ENCODE measurements at places on chromosomes 16 and 17.
A peak's percentile ranks its signal among the peaks of the same experiment; 100 is the strongest.

DNA sequence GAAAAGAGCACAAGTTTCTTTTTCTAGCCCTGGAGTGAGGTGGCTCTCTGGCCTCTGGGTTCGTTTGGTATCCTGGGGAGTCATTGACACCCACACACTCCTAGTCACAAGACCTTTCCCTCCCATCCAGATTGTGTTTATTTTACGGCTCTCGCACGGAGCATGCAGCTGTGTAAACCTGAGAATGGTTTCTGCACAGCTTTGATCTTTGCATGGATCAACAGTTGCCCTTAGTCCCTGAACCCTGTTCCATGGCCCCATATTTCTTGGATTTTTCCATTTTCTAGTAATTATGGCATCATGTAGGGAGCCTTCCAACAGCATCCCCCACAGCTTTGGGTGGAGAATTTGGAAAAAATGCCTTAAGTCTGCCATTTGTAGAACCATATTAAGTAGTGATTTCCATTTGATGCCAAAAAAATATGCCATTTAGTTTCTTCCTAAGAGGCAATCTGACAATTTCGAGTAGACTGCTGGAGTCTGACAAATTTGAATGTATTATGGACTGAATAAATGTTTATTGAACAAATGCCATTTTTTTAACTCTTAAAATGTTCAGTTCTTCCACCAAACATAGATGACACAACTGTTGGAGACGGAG, 197.7 kb downstream of the WWOX start:
- no peak for DNase-seq

DNA sequence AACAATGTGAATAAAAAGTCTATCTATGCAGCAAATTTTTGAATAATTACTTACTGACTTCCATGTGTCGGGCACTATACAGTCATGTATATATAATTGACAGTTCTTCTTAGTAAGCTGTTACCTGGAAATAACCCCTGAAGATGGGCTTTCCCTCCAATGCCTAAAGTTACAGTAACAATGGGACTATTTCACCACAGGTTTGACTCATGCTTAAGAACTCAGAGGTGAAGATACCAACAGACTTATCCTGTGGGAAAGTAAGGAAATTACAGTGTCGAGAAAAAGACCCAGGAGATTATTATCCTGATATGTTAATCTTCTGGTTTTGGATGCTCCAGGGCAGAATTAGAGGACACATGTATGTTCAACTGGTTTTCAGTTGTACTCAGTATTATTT, 601.5 kb upstream of the SOX9 start:
- no peak for DNase-seq

- no peak for DNase-seq
These were observed 9.7 kb downstream of the ACLY start for GRCh38 chr17:41909088-41909487.

DNA sequence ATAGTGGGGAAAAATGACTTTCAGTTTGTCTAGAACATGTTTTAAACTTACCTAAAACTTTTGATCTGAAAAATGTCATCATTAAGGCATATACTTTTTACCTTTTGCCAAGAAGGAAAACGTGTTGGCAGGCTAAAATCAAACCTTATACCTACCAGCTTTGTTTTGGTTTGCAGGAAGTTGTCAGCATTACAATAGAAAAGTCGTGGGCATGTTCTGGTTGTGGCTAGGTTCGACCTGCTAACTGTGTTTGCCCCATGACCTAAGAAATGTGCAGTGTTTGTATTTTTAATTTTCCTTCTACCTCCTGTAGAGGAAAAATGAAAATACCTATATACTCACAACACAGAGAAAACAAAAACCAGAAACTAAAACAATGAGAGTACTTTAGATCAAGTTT, 13.0 kb downstream of the SKAP1 start:
- DNase-seq: no peak

GRCh38 chr17:76690596-76691280, 20.0 kb downstream of the MXRA7 start:
- DNase-seq: no peak

DNA sequence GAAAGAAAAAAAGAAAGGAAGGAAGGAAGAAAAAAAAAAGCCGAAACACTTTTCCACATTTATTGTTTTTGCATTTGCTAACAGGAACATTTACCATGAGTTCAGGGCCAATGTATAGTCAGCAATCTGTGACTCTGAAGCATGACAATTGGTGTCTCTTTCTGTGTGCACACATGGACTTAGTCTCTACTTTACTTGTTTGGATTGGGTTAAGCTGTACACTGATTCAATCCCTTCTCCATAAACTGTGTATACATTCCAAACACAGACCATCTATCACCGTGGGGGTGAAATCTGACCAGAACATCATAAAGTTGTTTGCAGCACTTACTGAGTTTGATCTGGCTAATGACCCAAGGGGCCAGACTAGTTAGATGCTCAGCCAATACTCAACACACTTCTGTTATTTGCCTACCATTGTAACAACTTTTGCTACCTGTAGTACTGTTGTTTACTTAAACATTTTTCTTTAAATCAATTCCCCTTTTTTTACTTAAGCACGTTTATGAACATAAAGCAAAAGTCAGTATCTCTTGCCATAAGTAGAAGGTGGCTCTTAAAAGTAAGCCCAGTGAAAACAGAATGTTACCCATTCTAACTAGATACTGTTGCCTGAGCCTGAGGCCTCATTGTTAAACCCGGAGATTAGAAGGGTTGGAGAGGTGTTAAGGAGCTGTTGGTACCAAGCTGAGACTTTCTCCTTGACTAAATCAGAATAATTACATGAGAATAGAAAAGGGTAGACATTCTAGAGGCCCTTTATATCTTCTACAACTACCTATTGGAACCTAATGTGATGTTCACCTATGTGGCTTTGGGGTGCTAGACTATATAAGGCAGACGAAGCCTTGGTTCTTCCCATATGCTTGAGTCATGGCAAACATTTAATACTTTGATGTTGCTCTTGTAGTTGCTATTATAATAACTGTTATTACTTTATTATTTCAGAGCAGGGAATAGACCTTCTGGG, 41.8 kb downstream of the SCNN1B start:
- DNase-seq: no peak

- DNase-seq: peak; percentile 48
These were observed 97.0 kb downstream of the PRKCA start for GRCh38 chr17:66399441-66399840.

Measured in CD4-positive, alpha-beta T cell treated with Interleukin-10 for 1 hour (primary cell).